ENCODE measurements at places on chromosomes 2 and 18.

DNA sequence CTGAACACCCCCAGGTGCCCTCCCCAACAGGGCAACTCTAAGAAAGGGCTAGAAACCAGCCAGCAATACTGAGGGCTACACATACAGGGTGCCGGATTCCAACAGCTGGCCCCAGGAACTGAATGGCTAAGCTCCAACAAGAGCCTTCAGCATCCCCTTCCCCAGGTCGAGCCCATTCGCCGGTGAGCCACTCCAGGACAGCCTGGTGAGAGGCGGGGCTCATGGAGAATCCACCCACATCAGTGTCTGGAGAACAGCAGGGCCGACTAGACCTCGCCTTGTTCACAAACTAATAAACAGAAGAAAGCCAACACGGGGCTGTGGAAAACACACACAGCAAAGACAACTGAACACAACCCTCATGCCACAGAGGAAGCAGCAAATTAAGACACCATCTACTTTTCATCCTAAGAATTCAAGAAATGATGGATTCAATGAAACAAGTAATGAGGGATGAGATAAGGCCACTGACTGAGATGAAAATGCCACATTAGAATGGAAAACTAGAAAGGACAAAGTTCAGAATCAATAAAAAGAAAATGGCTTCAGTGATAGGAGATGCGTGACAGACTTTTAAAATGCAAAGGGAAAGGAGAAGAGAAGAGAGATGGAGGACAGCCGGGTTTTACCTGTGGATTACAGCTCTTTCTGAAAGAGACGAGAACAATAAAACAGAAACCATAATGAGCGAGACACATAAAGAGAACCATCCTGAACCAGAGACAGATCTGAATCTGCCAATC, 8.2 kb downstream of the PER2 start:
- no peak for DNase-seq

DNA sequence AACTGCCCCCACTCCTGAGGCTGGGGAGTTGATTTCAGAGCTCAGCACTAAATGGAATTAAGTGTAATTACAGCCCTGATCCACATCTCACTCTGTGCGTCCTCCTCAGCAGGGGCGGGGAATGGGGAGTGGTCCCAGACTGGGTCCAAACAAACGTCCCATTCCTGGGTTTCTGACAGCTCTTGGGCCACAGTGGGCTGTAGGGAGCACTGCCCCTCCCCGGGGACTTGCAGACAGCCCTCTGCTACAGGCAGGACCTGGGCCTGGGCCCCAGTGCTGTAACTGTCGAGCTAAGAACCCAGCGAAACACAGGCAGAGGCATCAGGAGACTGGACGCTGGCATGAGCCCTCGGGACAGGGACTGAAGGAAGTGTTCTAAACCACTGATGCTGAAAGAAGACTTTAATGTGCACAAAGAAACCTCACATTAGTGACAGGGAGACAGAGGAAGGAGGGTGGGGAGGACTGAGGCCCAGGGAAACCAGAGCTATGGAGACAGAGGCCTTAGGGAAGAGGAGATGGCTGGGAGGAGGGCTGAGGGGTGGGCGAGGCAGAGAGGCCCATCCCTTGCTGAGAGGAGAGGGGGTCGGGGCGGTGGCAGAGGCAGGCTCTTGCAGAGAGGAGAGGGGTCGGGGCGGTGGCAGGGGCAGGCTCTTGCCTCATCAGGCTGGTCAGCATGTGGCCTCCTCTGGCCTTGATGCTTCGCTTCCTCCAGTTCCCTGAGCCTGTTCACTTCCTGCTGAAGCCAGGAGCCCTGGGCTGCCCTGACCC, 5.8 kb upstream of the SEMA4C start:
- DNase-seq: no peak

GRCh38 chr18:36711813-36712444, 116.9 kb downstream of the TPGS2 start:
- no peak for DNase-seq

DNA sequence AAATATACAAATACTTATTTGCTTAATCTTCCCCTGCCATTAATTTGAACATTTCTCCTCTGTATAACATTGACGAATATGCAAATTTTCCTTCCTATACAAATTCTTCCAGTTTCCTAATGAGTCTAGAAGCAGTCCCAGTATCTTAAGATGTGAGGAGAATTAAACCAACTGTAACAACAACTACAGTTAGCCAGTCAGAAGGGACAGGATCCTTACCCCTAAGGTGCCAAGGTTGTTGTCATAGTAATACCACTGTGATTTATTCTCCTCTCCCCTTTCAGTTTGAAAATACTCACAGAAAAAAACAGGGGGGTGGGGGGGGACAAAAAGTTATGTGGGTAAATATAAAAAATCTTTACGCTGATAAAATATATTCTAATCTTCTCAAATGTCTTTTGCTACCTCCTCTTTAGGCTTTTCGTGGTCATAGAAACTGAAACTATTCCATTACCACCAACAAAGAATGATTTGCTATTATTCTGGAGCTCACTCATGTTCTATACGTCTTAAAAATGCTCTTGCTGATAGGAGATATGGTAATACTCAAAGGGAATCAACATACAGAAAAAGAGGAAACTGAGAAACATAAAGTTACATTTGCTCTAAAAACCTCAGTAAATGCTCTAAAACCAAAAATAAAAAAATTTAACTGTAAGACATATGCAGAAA, 107.6 kb downstream of the MEMO1 start:
- DNase-seq: no peak

DNA sequence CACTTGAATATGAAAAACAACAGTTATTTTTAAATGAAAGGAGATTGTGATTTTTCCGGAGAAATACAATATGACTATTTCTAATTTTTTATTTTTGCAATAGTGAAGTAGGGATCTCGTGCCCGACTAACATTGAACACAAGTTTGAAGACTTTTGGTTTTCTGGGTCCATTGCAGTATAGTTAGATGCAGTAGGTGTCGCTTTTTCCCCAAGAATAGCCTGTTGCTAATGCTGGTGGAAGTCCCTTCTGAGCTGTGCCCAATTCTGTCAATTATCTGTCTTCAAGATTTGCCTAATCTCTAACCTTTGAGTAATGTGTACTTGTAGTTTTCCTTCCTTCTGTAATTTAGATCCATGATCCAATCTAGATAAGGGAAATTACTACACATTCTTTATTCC, 36.5 kb downstream of the SEMA4F start:
- peak; percentile 6 for DNase-seq
